Lower leg skin (tissue), 4 donors: ENCODE measurements at places on chromosomes 12 and 14. TPM values are rescaled to one million over a fixed set of nuclear protein-coding genes. Genes with fewer than 3 reads are reported as not detected.

The DPF3 gene
- total RNA-seq = 1.1 TPM

The RTN1 gene
- total RNA-seq = 6.0 TPM

The OVCH1 gene
- not detected for total RNA-seq

The LAG3 gene
- total RNA-seq = 0.52 TPM

The AGAP2 gene
- total RNA-seq = 1.3 TPM

The NOS1 gene
- 7.3 TPM for total RNA-seq
